ENCODE measurements at places on chromosomes 4 and X.

GRCh38 chr4:175530655-175531054 is 281.4 kb downstream of the GPM6A start:
- DNase-seq: no peak

- no peak for DNase-seq
Observed at GRCh38 chrX:107659768-107660167, 31.5 kb downstream of the PRPS1 start.

DNA sequence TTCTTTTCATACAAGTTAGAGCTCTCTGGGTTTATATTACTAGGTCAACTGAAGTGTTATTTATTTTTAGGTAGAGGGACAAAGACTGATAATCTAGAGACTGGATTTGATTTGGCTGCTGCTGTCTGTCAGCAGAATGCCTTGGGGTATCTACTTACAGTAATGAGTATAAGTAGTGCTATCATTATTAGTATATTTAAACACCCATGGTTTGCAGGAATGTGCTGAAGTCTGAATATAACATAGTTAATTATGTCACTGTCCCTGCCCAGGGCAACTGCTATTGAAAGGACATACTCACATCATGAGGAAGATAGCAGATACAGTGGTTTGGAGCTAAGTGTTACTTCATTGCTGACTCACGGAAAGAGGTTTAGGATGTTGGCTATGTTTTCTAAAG is 76.2 kb downstream of the PRRG1 start:
- no peak for DNase-seq

DNA sequence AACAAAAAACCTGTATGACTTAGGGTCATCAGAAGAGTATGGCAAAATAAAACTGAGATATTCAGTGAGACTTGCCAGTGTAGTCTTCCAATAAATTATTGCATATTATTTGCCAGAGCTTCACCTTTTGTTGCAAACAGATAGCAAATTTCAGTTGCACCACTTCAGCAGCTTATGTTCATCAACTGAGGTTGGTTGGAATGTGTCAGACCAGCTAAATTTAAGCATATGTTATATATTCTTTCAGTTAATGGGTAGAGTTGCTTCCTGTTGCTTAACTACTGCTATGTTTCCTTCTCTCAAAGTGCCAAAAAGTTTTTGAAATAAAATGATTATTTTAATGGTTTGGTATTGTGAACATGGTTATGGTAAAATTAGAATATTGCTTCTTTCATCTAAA is 61.5 kb downstream of the GALNT7 start:
- no peak for DNase-seq

DNA sequence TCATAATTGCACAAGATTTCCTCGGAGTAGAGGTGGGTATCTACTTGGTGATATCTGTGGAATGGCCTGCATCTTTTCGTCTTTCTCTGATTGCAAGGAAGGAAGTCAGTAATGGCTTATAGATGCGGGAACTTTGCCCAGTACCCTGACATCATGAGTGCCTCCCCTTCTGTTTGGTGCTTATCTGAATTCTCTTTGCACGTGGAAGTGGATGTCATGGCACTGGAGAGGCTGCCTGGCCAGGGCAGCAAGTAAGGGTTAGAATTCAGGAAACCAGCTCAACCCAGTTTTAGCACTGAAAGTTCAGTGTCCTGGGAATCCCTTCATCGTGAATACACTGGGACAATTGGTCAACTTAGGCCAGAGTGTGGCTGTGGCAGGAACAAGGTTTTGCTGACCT is 83.5 kb upstream of the RAPGEF2 start:
- DNase-seq: no peak

Measured in anterior cingulate cortex (tissue), 58 donors.